ENCODE measurements at places on chromosomes 4 and X.
A peak's percentile ranks its signal among the peaks of the same experiment; 100 is the strongest.

DNA sequence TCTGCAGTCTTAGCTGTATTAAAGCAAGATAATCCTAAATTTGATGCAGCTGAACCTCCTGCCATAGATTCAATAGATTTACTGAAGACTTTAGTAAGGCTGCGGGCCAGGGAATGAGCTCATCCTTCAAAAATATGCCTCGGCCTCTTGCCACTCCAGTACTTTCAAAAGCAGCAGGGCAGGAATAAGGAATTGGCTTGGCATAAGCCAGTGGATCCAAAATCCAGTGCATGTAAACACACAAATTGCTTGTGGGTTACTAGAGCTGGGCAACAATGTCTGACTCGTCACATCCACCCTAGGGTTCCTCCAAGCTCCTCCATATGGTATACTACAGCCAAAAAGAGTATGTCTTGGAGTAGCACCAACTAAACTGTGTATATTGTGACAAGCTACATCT is 165.0 kb downstream of the AMELX start:
- DNase-seq = no peak

- no peak for DNase-seq
Observed at GRCh38 chrX:111634823-111635729, 45.9 kb upstream of the ALG13 start.

DNA sequence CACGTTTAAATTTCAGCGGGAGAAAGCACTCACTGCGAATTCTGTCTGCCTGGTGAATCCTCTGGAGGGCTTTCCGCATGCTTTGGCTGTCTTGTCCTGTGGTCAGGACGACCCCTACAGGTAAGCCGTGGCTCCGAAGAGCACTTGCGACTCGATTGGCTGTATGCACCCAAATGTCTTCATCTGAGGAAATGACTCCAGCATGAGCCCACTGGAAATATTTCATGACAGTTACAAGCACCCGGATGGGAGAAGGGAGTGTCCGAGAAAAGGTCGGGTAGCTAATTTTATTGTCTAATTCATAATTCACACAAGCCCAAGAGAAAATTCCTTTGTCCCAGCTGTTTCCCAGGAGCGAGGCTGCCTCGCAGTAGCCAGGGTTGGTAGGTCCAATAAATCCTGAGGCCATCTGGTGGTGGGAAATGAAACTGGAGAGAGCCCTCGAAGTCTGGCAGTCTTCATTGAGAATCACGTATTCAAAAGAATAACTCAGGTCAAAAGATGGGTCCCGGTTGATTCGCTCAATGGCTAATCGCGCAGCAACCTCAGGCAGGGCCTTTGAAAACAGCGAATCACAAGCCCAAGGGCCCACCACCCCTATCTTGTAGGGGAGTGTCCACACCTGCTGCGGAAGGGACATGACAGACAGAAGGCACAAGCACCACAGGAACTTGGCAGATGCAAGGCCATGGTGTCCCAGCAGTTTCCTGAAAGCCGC is 6.6 kb downstream of the GUCY2F start:
- DNase-seq = no peak

DNA sequence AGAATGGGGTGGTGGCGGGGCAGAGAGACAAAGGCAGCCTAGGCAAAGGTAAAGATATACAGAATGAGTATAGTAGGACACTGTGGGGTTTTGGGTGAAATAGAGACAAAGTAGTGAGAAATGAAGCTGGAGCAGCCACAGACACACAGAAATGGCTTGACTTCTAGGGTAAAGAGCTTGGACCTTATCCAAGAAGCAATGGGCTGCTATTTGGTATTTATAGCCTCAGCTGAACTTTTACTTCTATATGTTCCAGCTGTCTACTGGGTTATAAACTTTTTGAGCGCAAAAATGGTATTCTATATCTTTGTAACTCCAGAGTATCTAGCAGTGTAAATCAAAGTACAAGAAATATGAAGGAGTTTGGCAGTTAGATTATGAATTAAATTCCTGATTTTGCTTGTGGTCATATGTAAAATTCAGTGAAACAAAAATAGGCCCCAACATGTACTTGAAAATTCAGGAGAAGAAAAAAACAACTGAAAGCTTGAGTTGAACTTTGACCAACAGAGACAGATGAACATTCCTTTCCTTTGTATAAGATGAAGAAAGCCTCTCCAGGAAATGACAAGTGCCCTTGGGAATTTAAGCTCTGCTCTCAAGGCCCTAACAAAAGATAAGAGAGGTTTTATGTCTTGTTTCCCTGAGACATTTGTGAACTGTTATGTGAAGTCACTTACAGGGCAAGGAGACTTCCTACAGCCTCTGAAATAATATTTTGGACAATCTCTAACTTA is 354.1 kb downstream of the CHIC1 start:
- DNase-seq = no peak

DNA sequence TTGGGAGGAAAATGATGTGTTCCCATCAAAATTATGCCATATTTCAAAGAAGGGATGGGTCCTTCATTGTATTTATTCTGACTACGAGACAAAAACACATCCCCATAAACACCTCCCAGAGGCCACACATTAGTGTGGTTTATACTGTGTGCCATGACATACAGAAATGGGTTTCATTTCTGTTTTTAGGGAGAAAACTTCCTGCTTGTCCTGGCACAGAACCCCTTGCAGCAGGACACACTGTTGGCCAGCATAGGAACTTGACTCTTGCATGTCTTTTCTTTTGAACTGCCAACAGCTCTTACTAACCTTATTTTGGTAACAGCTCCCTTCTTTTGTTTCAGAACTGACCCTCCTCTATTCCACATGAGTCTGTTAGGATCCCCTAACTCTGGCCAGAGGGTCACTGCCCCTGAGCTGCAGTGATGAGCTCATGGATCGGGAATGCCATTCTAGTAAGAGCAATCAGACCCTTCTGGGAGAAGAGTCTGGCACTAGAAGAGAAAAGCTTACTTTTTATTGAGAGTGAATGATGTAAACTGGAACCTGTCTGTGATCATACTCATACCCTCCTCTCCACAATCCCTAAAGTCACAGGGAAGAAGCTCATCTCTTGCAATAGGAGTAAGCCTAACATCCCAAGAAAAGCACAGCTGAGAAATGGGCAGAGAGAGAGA is 86.4 kb downstream of the SMIM20 start:
- no peak for DNase-seq

DNA sequence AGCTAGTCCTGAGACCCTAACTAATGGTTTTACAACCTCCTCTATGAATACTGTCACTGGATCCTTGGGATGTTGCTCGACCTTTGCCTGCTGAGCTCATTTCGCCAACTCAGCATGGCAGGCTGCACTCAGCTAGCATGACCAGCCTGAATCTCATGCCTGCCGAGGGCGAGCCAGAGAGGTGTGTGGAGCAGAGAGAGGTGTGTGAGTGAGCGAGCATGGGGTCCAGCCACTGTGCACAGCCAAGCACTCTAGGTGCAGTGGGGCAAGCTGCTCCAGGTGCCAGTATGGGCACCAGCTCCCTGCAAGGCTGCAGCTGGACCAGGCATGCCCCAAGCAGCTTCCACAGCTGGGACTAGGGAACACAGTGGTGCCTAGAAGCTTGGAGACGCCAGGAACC is 410.9 kb downstream of the PCDH10 start:
- DNase-seq = no peak

GRCh38 chr4:127667116-127667515 is 34.4 kb downstream of the INTU start:
- no peak for DNase-seq

DNA sequence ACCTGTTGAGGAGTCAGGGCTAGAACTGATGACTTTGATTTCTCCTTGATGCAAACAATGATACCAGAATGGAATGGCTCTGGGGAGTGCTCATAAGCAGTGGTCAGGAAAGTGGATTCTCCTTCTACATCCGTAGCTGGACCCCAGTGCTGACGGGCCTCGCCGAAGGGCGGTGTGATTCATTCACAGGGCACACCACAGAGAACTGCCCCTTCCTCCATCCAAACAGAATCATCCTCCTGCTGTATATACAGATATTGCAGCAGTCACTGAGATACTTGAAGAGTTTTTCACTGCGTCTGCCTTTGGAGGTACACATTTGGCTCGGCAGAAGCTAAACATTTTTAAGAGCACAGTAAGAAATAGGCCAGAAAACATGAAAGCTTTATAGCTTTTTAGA is 7.3 kb upstream of the DCTD start:
- DNase-seq = no peak

DNA sequence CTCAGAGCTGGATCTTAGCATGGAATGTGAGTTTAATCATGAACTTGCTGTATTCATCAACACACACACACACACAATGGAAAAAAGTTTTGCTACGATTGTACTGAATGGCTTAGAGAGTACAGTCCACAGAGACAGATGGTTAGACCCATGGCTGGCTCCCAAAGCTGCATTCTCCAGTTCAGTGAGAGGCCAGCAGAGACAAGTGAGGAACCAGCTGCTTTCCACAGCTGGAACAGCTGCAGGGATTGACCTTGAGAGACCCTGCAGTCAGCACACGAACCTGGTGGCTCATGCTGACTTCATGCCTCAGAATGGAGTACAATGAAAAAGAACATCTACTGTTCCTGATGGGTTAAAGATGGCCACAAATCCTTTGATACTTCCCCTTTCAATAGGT is 94.5 kb downstream of the DHX15 start:
- DNase-seq = no peak

- DNase-seq = peak; percentile 5
Observed at GRCh38 chr4:48268956-48269860, at the start of gene TEC. Gene TEC, minus strand, starts transcription at chr4:48269838. Its CDS starts 41,224 bp downstream, at chr4:48228614.

DNA sequence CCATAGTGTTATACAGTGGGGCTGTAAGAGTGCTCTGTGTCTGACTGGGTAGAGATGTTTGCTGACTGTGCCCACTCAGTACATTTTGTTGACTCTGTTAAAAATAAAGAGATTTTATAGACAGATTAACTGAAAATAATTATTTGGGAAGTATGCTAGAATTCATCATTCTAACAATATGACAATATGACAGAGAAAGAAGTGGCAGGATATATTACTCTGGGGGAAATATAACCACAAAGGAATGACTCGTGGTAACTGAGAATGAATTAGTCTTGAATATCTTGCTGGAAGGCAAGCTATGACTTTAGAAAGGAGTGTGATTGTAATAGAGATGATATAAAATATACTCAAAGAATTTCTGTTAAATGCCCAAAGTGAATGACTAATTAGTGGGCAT is 46.8 kb downstream of the TMEM165 start:
- no peak for DNase-seq

DNA sequence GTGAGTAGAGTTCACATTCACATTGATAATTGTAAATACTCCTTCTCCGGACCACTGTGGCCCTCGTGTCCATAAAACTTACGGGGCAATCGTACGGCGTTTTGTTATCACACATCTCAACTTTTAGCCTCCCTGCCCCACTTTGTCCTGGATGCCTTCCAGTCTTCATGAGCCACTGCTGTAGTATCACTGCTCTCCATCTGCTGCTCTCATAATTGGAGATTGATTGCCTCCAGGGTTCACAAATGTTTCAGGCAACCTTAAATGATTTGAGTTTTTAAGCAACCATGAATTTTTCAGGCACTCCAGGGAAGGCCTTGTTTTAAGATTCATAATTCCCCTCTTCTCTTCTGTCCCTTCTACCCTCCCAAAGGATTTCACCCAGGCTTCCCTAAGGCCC is 28.4 kb downstream of the ALPK1 start:
- DNase-seq = no peak

GRCh38 chrX:45743906-45744625 is 543.4 kb upstream of the DIPK2B start:
- no peak for DNase-seq

DNA sequence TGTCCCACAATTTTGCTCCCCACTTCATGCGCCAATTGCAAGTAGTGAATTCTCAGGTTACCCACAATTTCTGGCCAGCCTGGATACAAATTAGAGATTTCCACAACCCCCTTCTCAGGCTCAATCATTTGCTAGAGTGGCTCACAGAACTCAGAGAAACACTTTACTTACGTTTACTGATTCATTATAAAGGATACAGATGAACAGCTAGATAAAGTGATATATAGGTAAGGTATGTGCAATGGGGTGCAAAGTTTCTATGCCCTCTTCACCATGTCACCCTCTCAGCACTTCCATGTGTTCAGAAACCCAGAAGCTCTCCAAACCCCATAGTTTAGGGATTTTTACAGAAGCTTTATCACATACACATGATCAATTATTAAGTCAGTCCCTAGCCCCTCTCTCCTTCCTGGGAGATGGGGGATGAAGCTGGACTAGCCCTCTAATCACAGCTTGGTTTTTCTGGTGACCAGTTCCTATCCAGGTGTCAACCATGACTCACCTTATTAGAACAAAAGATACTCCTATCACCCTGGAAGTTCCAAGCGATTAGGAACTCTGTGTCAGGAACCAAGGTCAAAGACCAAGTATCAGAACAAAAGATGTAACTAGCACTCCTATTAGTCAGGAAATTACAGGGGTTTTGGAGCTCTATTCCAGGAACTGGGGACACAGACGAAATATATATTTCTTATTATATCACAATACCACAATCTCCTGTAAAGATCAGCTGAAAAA is 33.5 kb upstream of the PRRG1 start:
- no peak for DNase-seq

DNA sequence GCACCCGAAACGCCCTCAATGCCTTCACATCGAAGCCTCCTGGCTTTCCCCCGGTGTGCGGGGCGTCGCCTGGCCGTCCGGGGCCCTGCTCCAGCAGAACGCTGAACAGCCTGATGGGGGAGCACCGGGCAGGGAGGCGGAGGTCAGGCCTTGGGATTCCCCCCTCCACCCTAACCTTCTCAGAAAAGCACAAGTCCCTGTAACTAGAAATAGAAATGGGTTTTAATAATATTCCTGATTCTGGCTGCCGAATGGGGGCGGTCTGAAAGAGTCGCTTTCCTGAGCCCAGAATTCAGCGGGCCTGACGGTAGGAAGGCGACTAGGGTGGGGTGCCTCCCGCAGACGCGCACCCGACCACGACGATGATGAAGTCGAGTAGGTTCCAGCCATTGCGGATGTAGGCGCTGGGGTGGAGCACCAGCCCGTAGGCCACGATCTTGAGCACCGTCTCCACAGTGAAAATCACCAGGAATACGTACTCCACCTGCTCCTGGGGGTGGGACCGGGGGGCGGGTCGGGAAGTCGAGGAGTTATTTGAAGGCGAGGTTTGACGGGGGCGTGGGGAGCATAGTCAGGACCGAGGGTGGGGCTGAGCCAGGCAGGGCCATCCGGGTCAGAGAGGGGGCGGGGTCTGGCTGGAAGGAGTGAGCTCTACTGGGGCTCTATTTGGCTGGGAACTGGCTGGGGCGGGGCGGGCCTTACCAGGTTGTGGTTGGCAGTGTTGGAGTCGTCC is 2.5 kb downstream of the CACNA1F start:
- DNase-seq = peak; percentile 7

- peak; percentile 55 for DNase-seq
Observed at GRCh38 chrX:1246816-1247215, 21.8 kb upstream of the CSF2RA start.

GRCh38 chr4:151860561-151861093 is 99.8 kb upstream of the GATB start:
- DNase-seq = no peak

- DNase-seq = no peak
Observed at GRCh38 chr4:15104825-15105224, 102.5 kb downstream of the CPEB2 start.

- no peak for DNase-seq
Observed at GRCh38 chrX:36071061-36071460, 151.5 kb downstream of the CFAP47 start.

Measured in activated CD8-positive, alpha-beta memory T cell treated with anti-CD3 and anti-CD28 coated beads for 4 hours (primary cell).